Suprapubic skin (tissue), 4 donors: ENCODE measurements at places on chromosomes 13 and 19.

DNA sequence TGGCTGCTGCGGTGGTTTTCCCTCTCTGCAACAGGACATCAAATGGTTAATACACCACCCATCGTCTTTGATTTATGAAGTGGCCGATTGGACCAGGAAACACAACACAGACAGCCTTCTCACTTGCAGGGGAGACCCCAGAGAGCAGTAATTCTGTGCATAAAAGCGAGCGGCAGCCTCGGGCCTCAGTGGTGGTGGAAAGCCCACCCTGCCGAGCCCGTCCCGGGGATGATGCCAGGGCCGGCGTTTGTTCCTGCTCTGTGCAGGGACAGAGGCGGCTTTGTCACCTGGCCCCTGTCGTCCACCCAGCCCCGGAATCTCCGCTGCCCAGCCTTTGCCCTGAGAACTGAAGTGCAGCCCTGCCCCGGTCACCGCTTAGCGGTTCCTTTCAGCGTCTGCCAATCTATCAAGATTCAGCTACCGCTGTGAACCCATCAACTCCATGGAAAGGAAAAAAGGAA, 184.4 kb downstream of the TSHZ3 start:
- no peak for DNase-seq

DNA sequence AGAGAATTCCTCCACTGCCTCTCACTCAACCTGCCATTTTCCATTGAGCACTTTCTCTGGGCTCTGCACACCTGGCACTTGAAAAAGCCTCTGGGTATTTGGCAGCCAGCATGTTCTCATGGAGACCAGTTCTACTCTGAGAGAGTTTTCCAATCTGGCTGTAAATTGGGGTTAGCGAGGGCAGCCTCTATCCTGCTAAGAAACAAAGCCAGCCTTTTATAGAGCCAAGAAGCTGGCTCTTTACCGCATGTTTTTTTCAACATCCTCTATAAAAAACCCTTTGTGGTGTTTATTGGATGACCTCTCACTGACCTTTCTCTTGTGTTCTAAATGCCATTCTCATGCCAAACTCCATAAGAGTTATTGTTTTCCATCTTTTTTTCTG, 52.6 kb upstream of the RCBTB2 start:
- DNase-seq, result no peak

DNA sequence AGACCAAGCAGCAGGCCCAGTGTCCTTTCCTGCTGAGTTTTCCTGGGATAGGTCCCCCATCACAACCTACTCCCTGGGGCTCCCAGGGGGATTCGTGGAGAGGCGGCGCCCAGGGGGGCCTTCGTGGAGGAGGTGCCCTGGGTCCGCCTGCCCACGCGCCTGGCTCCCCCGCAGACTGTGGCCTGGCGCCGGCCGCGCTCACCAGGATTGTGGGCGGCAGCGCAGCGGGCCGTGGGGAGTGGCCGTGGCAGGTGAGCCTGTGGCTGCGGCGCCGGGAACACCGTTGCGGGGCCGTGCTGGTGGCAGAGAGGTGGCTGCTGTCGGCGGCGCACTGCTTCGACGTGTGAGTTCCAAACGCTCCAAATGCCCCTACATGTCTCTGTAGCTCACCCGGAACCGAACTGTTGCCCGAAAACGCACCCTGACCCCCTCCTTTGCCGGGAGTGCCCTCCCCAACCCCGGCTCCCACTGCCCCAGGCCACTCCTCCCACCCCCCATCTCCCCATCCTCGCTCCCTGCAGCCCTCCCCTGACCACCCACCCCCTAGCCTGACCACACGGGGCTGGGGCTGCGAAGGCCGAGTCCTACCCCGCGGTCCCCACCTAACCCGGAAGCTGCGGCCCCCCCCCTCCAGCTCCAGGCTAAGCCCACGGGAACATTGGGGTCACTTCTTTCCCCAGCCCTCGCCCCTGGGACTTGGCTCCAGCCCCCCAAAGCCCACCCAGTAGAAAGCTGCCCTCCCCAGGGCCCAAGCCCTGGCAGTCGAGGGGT, 3.3 kb downstream of the TIMM13 start:
- DNase-seq, result no peak

DNA sequence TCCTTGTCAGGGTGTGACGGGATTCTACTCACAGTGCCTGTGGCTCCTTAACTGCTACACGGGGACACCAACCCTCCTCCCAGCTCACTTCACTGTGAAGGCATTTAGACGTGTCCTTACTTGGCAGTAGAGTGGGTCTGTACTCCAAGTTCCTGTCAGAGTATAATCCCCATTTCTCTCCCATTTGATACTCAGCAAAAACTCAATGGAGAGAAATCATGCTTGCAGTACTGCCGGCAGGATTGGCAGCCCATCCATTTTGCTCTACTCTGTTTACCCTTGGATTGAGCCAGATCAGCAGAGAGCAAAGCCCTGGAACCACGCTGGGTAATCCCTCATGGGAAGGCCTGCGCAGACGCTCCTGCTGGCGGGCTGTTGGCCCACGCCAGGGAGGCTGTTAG, 28.9 kb downstream of the ARL11 start:
- no peak for DNase-seq

GRCh38 chr19:44808463-44809371, at the start of gene BCAM:
Gene BCAM, plus strand, starts transcription at chr19:44809103. Its CDS starts 22 bp downstream, at chr19:44809125.
- no peak for DNase-seq

DNA sequence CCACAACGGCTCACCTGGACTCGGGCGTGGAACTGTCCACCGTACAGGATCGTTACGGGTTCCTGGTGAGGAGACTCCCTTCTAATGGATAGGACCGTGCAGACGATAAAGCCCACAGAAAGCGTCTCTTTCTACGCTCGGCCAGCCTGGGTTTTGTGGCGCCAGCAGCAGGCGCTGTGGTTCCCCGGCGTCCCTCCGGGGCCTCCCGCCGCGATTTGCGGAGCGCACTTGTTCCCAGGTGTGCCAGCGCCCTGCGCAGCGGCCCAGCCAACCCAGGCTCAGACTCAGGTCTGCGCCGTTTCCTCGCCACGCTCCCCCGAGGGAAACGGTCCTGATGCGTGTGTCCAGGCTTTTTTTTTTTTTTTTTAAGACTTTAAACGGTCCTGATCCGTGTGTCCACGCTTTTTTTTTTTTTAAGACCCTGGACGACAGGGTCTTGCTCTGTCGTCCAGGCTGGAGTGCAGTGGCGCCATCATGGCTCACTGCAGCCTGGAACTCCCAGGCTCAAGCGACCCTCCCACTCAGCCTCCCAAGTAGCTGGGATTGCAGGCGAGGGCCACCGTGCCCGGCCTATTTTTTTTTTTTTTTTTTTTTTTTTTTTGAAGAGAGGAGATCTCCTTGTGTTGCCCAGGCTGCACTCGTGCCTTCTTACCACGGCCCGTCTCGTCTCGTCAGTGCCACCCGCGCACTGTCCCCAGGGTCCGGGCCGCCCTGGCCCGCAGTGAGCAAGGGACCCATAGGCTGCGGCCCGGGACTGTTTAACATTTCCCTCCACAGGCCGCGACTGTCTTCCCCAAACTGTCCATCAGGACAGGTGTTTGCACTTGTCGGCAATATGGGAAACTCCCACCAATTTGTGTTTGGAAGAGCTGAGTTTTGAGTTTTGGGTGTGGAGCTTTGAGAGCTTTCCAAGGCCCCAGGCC, 23.8 kb downstream of the GJA3 start:
- no peak for DNase-seq

DNA sequence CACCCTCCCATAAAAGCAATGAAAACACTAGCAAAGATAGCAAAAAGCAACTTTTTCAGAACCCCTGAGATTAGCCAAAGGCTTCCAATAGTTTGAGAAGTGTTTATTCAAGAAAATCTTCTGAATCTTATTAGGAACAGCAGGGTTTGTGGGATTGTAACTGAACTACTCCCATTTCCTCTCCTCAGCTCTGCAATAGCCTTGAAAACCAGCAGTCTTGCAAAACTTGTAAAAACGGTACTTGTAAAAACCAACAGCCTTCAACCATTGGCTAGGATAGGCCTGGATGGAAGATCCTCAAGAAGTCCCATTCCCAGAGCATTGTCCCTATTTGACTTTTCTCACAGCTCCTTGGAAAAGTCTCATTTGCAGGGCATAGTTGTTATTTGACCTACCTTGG, 12.1 kb downstream of the RNASEH2B start:
- DNase-seq, result no peak

GRCh38 chr19:46489445-46490272, 6.0 kb downstream of the PNMA8B start:
- peak; percentile 83 for DNase-seq

DNA sequence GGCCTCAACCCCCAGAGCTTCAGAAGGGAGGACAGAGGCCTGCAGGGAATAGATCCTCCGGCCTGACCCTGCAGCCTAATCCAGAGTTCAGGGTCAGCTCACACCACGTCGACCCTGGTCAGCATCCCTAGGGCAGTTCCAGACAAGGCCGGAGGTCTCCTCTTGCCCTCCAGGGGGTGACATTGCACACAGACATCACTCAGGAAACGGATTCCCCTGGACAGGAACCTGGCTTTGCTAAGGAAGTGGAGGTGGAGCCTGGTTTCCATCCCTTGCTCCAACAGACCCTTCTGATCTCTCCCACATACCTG, 969 bp upstream of the CEACAM5 start:
- DNase-seq, result no peak

DNA sequence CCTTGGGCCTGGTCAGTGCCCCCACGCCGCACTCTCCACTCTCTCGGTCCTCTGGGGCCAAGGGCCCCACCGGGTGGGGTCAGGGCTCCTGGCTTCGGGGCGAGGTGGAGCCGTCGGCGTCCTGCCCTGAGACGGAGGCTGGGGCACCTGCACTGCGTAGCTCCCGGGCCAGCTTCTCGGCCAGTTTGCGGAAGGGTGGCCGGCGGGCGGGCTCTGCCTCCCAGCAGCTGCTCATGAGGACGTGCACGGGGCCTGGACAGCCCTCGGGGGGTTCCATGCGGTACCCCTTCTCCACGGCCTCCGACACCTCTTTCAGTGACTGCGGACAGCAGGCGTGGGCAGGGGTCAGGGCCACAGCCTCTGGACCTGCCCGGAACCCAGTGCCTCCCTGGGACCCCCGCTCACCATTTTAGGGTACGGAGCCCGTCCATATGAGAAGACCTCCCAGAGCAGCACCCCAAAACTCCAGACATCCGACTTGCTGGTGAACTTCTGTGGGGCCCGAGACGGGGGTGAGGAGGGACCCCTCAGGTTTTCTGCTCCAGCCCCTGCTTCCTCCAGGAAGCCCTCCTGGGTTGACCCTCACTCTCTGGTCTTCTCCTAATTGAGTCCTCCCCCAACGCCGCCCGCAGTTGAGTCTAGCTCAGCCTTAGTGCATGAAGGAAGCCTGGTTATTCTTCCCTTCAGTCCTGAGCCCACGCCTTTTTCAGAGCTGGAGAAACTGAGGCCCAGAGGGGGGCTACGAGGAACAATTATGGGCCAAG, 6.3 kb upstream of the RAX2 start:
- no peak for DNase-seq

GRCh38 chr19:16293118-16294091, 31.2 kb upstream of the KLF2 start:
- peak; percentile 90 for DNase-seq

- DNase-seq, result no peak
Observed at GRCh38 chr19:41887711-41888382, 4.9 kb downstream of the ARHGEF1 start.
